ENCODE measurements at places on chromosomes 6 and 20.
A peak's percentile ranks its signal among the peaks of the same experiment; 100 is the strongest.

- no peak for DNase-seq
Measured at GRCh38 chr20:2626853-2627541, 25.4 kb upstream of the NOP56 start.

- DNase-seq, result no peak
Measured at GRCh38 chr6:116973976-116974375, 96.9 kb downstream of the RFX6 start.

- peak; percentile 56 for DNase-seq
Measured at GRCh38 chr20:49278818-49279676, 1.2 kb upstream of the ZNFX1 start.

DNA sequence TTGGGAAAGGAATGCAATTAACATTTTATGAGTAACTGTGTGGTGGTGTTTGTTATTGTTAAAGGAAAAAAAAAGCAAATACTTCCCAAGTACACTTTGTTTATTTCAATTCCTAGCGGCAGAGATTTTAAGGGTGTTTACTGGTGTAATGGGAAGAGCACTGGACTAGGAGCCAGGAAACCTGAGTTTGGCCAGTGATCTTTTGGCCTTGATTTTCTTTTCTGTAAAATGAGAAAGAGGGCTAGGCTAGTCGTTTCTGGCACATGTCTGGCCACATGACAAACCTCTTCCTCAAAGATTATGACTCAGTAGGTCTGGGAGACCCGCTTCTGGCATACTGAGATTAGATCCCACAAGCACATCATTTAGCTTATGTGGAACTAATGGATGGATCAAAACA lies 428.1 kb upstream of the NOX3 start:
- DNase-seq, result no peak

DNA sequence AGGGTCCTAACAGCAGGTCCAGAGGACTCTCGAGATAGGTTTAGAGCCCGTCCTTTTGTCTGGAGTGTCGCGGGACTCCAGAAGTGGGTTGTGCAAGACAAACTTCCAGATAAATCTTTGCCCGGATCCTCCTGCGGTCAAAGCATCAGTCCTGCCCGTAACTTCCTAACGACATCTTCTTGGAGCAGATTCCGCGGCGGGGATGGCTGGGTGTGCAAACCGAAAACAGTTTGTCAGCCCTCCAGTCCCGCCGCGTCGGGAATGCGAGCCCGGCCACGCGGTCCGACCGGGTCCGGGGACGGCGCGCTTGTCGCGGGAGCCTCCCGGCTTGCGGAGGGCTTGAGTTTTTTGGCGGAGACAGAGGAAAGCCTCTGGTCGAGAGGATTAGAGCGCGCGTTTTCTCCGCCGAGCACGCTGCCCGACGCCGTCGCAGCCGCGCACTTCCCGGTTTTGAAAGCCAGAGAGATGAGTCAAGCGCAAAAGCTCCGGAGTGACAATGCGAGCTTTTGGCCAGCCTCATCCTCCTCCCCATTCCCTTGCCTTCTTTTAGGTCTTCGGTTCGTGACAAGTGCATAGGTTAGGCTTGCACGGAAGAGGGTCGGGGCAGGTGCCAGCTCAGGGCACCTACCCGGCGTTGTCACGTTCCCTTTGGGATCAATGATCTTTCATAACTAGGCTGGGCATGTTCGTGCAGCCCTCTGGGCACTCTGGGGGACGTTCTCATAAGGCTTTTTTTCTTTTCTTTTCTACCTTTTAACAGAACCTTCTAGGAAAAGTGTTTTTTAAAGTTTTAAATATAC lies 91.3 kb upstream of the PRDM1 start:
- peak; percentile 57 for DNase-seq

- no peak for DNase-seq
Measured at GRCh38 chr20:12594410-12595088, 414.2 kb upstream of the SPTLC3 start.

DNA sequence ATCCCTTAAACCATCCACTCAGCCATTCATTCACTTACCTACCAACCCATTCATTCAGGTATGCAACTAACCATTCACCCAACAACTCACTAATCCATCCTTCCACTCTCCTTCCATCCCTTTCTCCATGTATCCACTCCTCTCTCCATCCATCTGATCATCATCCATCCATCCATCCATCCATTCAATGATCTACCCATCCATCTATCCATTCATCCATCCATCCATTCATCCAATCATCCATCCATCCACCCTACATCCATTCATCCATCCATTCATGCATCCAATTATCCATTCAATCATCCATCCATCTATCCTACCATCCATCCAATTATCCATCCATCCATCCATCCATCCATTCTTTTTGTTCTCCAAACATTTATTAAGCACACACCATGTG lies 13.8 kb upstream of the BCAS1 start:
- no peak for DNase-seq

DNA sequence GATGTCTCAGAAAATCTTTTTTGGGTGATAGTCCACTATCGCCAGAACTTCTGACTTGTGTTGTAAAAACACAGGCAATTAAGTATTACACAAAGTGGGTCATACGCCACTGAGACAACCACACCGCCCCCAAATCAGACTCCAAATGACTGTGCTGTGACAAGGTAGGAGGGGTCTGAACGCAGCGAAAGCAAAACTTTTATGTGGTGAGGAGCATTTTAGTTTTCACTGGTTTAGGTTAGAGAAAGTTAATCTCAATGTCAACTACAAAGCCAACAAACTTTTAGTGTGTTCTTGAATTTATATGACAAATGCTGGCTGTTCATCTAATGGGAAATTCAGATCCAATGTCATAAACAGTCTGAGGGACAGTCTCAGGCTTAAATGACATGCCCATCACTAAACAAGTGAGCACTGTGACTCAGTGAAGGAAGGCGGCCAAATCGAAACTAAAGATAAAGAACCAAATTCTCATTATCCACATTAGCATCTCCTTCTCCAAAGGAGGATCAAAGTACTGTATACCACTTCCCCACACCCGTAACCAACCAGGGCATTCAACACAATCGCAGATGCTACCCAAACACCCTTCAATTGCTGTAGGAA lies 186.7 kb downstream of the GJA10 start:
- peak; percentile 81 for DNase-seq

DNA sequence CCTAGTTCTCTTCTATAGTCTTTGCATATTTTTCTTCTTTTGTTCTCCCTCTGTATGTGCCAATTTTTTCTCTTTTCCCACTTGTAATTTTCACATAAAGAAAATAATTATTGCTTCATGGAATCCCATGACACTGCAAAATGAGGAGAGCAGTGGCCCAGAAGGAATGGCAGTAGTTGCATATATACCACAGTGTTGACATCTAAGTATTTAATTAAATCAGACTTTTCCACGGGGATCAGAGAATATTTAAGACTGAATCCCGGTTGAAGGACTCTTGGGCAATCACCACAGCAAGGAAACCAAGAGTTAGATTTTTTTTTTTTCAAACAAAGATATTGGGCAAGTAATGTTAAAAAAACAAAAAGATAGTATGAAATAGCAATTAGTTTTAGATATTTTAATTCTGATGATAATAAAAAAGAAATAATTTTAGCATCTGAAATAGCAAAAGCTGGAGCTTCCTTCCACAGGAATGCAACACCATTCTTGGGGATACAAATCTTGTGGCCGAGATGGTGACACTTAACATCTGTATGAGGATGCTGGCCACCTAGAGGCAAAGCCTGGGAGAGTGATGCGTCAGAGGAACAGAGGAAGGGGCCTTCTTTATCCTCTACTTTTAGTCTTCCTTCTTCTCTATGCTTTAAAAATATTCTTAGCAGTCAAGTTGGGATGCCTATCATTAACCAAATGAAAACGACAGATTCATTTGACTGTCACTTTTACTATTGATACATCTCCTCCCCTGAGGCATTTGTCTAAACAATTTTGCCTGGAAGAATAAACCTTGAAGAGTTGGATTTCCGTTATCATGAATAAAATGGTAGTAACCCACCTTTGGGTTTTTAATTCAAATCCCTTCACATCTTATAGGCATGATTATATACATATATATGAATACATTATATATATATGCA lies 356.2 kb downstream of the GJA1 start:
- DNase-seq, result no peak
